GF-D8 (cell line): ENCODE measurements at places on chromosomes 7 and 10.

- no peak for DNase-seq
Measured at GRCh38 chr10:48555310-48556042, 49.4 kb downstream of the ARHGAP22 start.

GRCh38 chr7:155763691-155764437 lies 48.4 kb downstream of the SHH start:
- peak; percentile 63 for DNase-seq

DNA sequence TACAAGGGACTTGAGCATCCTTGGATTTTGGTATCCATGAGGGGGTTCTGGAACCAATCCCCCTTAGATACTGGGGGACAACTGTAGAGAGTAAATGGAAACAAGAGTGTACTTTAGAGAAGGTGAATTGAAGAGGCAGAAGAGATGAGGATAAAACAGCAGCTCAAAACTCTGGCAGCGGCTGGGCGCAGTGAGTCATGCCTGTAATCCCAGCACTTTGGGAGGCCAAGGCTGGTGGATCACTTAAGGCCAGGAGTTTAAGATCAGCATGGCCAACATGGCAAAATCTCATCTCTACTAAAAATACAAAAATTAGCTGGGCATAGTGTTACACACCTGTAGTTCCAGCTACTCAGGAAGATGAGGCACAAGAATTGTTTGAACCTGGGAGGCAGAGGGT lies 218.7 kb downstream of the GALNT17 start:
- DNase-seq: no peak

- DNase-seq: no peak
Measured at GRCh38 chr10:50152792-50153272, 85.1 kb downstream of the WASHC2A start.

GRCh38 chr7:19369182-19369581 lies 224.0 kb upstream of the FERD3L start:
- no peak for DNase-seq

- DNase-seq: no peak
Measured at GRCh38 chr10:67306588-67307205, 380.9 kb downstream of the LRRTM3 start.

DNA sequence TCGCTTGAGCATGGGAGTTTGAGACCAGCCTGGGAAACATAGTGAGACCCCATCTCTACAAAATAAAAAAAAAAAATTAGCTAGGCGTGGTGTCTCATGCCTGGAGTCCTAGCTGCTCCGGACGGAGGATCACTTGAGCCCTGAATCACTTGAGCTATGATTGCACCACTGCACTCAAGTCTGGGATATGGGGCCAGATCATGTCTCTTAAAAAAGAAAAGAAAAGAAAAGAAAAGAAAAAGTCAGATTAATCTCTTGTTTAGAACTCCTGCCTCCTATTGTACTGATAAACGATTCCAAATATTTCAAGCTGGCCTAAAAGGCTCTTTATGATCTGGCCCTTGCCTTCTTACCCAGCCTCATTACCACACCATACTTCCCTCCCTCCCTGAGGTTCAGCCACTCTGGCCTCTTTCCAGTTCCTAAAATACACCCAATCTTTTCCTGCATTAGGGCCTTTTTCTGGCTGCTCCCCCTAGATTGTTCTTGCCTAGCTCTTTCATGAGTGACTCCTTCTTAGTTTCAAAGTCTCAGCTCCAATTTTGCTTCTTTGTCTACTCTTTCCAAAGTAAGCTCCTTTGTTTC lies 41.7 kb downstream of the VCL start:
- peak; percentile 27 for DNase-seq
